ENCODE measurements at places on chromosomes 5 and 9.

- DNase-seq = no peak
Observed at GRCh38 chr5:79851391-79851863, 139.6 kb downstream of the MTX3 start.

DNA sequence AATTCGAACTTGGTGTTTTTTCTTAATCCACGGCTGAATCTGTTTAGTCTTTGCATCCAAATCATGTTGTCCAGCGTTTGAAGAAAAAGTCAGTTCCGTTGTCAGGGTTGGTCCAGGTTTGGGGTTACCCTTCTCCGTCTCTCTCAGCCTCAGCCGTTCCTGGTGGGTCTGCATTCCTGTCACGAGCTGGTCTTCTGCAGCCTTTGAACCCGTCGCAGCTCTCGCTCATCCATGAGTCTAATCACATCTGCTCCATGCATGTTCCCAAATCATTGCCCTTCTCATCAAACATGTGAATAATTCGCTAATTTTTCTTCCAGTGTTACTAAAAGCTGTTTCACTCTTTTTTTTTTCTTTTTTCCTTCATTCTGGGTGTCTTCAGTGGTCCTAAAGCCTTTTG is 39.0 kb upstream of the EXOC3 start:
- no peak for DNase-seq

- DNase-seq = no peak
Observed at GRCh38 chr5:175681045-175681967, 23.4 kb downstream of the HRH2 start.

- peak; percentile 79 for DNase-seq
Observed at GRCh38 chr5:14809369-14810155, 62.0 kb downstream of the ANKH start.

DNA sequence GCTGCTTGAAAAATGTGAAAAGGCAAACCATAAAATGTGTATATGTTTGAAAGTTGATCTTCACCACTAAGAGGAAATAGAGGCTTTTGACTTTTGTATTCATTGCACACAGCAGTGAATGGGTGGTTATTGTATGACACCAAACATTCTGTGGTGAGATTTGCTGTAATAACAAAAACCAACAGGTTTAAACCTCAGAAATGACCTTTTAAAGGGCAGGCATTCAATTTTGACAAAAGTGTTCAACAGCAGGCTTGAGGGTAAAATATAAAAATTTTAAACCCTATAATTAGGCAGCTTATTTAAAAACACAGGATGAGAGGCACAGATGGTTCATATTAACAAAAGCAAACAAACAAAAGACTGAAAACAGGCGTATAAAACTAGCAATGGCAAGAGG is 128.1 kb upstream of the NUDT12 start:
- no peak for DNase-seq

GRCh38 chr9:125797930-125798329 is 50.8 kb downstream of the PBX3 start:
- DNase-seq = no peak

DNA sequence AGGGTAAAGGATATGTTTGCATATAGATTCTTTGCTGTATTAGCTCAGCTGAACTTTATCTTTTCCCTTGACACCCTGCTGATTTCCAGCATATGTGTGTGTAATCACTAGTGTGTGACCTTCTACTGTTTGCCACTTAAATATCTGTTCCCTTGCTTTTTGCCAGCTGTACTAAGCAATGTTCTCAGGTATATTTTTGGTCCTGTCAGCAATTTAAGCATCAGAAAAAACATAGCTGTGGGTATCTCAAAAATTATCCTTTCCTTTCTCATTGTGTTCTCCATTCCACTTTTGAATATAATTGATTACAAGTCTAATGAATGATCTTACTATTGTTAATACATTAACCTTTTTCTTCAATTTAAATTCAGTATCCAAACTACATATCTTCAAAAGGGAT is 59.2 kb upstream of the CDH10 start:
- no peak for DNase-seq

GRCh38 chr9:112810696-112811490 is 60.3 kb downstream of the SNX30 start:
- no peak for DNase-seq

DNA sequence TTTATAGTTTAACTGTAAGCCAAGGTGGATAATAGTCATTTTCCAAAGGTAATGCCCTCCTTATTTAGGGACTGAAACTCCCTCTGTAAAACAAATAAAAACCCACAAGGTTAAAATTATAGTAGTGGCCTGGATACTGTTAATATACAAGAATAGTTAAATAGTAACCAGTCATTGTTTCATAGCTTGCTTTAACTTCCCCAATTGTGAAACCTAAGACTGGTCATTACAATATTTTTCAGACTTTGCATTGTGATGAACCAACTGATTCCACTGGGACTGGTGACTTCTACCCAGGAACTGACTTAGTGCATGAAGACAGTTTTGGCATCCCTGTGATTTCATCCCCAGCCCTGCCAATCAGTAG is 162.6 kb downstream of the SMC2 start:
- DNase-seq = no peak

DNA sequence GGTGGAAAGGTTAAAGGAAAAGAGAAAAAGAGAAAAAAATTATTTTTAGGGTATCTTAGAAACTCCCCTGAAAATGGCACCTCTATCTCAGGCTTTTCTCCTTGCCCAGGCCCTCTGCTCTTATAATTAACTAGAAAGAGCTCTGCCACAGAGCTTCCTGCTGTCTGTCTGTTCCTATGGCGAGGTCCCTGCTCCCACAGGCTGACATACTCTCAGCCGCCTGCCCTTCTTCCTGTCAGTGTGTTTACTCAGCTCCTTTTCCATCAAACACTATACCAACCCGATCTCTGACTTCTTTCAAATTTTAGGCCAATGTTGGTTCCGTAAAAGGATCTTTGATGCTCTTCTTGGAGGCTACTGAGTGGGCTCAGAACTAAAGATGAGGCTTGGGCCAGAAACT is 482.6 kb downstream of the DMAC1 start:
- DNase-seq = no peak

GRCh38 chr5:180067986-180068385 is 3.6 kb downstream of the RNF130 start:
- DNase-seq = no peak

- DNase-seq = peak; percentile 0
Observed at GRCh38 chr5:27472000-27472763, 433.8 kb upstream of the CDH9 start.

GRCh38 chr9:130680836-130681768 is 12.5 kb upstream of the EXOSC2 start:
- peak; percentile 90 for DNase-seq

GRCh38 chr5:147887026-147887627 is 8.6 kb downstream of the SCGB3A2 start:
- DNase-seq = peak; percentile 72

DNA sequence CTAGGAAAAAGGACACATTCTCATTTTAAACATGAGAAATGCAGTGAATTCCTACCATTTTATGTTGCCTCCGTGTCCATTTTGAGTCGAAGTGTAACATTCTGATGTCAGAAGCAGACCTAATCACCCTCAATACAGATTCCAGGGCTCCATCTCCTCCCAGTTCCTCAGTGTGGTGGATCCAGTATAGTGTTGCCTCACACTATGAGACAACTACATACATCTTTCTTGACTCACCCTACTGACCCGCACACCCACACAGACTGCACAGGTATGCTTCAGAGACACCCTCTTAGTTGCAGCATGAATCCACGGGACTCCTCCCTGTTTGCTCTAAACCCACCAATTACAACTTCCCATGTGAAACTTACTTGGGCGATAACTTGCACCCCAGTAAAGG is 564.9 kb downstream of the SEMA5A start:
- DNase-seq = no peak

DNA sequence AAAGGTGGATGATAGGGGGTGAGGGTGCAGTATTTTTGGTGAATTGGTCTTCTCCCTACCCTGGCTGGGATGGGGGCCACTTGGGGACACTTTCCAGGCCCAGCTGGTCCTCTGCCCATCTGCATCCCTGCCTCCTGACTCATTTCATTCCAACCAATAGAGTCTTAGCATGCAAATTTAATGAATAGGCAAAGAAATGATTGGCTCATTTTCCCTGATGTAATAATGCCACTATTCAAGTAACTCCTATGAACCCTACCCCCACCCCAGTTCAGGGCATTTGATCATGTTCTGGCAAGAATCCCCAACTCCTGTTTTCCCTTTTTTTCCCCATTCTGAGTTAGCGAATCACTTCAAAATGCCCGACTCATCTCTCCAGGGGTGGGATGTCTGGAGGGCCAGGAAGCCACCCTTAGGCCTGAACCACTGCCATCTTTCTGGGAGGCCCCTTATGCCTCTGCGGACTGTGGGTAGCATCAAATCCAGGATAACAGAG is 56.7 kb downstream of the PCDH1 start:
- peak; percentile 84 for DNase-seq

DNA sequence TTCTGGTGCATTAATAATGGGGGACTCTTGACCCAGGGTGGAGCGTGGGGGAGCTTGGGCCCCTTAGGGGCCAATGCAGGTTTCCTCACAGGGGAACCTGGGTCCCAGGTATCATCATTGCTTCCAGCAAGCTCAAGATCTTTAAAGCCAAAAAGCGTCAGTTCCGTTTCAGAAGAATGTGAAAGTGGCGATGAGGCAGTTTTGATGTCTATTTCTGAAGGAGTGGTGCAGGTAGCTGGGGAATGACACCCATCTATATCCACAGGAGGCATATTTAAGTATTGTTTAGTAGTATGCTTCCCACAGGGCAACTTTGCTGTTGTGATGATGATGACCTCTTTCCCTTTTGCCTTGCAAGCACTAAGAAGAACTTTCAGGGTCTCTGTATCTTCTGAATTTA is 10.8 kb downstream of the ANKRD34B start:
- DNase-seq = no peak

DNA sequence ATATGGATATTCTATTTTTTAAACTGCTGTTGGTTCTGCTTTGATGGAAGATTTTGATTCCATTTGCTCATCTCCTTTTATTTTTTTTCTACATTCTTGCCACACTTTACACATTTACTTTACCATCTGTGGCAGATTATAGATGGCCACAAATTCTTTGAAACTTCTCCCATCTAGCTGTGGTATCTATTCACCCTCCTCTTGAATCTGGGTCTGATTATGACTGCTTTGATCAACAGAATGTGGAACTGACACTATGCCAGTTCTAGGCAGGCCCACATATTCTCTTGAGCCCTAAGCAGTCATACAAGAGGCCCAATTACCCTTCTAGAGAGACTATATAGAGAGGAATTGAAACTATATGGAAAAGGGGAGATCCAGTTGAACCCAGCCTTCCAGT is 439.0 kb upstream of the PTGER4 start:
- no peak for DNase-seq

Data from dermis blood vessel endothelial cell (primary cell).